ENCODE measurements at places on chromosomes 6 and 20.

GRCh38 chr20:25017257-25017803, 24.8 kb upstream of the APMAP start:
- DNase-seq = no peak

- DNase-seq = no peak
These were observed 124.9 kb upstream of the NRN1 start for GRCh38 chr6:6131492-6132109.

- no peak for DNase-seq
These were observed 78.1 kb upstream of the EZR start for GRCh38 chr6:158897236-158897635.

DNA sequence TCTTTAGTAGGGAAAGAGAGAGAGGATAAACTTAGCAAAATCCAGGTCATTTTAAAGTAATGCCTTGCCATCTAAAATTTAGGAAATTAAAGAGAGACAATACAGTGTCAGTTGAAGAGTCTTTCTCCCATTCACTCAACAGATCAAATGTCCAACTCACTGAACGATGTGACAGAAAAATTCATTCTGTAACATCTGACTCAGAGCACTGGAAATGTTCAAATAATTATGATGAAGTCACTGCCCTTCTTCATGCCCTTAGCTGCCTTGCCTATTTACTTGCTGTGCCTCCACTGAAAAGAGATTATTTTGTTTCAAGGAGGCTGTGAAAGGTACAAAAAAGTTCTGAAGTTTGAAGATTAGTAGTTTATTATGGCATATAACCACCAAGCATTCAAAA, 434.8 kb downstream of the ADGRB3 start:
- no peak for DNase-seq

DNA sequence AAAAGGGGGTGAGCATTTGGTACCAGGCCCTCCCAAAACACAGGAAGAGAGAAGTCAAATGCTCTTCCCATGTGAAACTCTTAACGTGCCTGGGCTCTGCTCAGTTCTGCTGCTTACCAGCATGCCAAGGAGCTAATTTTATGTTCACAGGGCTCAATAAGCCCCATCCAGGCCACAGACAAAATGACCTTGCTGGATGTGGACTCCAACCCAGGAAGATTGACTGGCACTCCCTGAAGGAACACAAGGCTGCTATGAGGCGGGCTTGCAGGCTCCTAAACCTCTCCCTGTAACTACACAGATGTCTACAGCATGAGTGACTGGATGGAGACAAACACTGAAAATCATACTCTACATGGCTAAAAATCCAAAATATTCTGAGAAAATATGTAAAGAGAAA, 50.6 kb downstream of the CHD6 start:
- no peak for DNase-seq

- no peak for DNase-seq
These were observed 80.6 kb upstream of the PAK5 start for GRCh38 chr20:9919271-9920014.

DNA sequence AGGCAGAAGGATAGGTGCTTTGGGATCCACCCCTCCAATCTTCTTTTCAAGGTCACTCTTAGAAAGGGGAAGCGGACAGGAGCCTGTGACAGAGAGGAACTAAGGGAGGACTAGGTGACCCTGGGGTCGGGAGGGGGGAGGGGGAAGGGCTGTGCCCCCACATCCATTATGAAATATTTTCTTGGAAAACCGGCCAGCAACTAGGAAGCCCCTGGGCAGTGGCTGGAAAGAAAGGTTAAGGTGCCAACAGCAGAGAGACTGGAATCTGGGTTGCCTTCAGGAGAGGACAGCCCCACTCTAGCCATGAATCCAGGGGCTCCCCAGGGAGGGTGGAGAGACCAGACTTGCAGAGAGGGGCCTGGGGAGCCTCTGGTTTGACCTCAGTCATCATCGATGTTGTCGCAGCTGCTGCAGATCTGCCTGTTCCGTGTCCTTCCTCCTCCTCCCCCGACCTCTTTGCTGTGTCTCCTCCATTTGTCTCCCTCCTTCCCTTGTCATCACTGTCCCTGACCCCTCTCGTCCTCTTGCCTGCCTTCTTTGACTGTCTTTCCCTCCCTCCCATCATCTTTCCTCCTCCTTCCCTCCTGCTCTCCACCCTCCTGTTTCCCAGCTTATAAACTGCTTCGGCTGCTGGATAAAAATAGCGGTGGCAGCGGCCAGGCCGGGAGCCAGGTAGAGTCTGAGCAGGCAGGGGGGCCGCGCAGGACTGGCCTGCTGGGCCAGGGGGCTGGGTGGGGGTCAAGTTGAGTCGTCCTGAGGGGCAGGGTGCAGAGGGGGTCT, 3.2 kb downstream of the SLC29A1 start:
- DNase-seq = no peak

GRCh38 chr20:49872056-49872455, 43.3 kb downstream of the SPATA2 start:
- no peak for DNase-seq

DNA sequence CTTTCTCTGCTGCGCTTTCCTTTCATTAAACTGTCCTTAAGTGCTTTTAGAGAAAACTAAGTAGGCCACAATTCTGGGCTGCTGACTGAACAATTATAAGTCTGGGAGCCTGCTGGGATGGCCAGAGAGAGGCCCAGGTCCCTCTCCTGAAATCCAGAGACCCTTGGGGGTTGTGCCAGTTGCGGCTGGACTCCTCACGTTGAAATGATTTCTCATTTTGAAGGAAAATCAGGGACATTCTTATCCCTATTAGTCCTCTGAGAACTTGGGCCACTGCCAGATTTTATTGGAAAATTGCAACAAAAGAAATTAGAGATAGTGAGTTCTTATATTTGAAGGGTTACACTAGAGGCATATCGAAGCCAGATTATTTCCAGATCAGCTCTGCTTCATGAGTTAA, 145.1 kb downstream of the CLIC5 start:
- DNase-seq = no peak

- DNase-seq = no peak
These were observed 241.0 kb downstream of the QKI start for GRCh38 chr6:163655217-163656121.

GRCh38 chr6:100101644-100102043, 107.6 kb upstream of the MCHR2 start:
- DNase-seq = no peak

- no peak for DNase-seq
These were observed 13.6 kb downstream of the GLP1R start for GRCh38 chr6:39062014-39062740.

DNA sequence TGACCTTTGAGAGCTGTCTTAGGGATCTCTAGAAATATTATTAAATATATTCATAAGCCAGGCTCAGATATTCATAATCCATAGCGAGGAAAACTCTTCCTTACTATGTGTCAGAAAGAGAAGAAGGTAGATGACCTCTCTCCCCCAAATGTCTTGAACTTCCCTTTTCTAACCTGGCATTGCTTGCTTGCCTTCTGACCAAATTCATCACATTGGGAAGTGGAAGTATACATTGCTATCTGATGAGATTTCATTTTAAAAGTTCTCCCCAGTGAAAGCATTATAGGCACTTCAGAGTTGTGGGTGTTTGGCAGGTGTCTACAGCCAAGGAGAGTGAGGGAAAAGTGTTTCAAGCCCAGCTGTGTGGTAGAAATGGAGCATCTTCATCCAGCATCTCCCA, 197.3 kb downstream of the ZFAND3 start:
- no peak for DNase-seq

DNA sequence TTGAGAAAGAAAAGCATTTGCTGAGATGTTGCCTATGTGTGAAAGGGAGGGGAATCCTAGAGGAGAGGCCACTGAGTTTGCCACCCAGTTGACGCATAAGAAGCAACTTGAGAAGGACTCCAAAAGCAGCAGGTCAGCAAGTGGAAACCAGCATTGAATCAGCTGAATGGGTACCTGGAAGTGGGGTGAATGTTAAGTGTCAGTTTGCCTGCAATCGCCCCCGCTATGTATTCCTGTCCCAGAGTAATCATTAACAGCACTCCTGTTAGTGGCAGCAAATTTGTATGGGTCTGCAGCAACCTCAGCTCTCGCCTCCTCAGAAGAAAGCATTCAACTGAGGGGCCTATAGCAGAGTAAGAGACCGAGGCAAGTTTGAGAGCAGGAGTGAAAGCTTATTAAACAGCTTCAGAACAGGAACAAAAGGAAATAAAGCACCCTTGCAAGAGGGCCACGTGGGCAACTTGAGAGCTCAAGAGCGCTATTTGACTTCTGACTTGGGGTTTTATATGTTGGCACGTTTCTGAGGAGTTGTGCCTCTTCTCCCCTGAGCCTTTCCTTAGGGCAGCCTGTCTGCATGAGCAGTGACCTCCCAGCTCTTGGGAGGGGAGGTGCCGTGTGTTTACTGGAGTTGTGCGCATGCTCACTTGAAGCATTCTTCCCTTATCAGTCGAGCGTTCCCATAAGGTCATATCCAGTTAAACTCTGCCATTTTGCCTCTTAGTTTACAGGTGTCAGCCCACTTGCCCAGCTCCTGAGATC, 122.6 kb upstream of the PHACTR1 start:
- no peak for DNase-seq

- no peak for DNase-seq
These were observed 60.6 kb downstream of the TXLNB start for GRCh38 chr6:139231206-139231605.

GRCh38 chr6:143007646-143008045, 53.0 kb upstream of the AIG1 start:
- DNase-seq = no peak

GRCh38 chr6:133892813-133893691, 4.1 kb downstream of the TCF21 start:
- no peak for DNase-seq

DNA sequence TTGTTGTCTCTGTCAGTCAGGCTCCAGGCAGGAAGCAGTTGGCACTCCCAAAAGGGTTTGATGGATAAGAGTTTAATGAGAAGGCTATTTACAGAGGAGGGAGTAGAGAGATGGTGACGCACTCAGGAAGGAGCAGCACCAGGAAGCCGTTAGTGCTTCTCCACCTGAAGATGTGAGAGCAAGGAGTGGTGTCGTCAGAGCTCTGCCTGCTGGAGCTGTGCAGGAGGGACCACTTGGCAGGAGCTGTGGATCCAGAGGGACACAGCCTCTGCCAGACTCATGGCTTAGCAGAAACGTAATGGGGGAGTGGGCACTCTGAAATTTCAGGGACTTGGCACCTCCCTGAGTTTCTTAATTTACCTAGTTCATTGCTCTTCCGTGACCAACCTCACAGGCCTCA, 16.8 kb downstream of the DAAM2 start:
- no peak for DNase-seq

GRCh38 chr6:113854531-113855499, 2.3 kb upstream of the MARCKS start:
- no peak for DNase-seq

DNA sequence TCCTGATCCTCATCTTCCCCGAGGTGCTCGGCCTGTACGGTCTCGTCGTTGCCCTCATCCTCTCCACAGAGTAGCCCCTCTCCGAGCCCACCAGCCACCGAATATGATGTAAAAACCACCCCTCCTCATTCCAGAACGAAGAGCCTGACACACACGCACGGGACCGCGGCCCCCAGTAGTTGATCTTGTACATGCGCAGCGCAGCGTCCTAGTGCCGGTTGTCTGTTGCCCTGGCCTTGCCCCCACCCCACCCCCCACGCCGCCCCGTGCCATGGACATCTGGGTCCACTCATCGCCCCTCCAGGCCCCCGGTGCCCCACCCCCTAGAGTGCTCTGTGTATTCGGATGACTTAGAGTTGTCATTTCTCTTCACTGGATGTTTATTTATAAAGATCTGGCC, 5.2 kb upstream of the PRPH2 start:
- DNase-seq = no peak

- no peak for DNase-seq
These were observed 100.7 kb downstream of the SGK1 start for GRCh38 chr6:134217105-134217797.

DNA sequence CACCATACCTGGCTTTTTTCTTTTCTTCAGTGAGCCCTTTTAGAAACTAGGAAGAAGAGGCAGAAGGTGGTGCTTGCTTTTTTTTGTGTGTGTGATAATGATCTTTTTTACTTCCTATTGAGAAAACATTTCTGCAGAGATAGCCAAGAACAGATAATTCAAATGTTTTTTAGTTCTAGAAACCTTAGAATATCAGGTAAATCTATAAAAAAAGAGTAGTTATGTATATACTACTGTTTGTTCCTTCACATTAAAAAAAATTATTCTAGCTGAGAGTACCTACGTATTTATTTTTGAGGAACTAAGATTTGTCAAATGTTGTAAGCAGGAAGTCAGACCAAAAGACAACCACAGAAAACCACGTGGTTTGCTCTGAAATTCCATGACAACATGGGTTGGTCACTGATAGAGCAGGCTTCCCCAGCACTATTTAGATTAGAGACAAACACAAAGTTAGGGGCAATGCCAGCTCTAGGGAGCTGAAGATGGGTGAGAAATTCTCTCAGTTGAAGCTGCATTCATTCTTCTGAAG, 12.8 kb downstream of the STK4 start:
- peak; percentile 24 for DNase-seq

DNA sequence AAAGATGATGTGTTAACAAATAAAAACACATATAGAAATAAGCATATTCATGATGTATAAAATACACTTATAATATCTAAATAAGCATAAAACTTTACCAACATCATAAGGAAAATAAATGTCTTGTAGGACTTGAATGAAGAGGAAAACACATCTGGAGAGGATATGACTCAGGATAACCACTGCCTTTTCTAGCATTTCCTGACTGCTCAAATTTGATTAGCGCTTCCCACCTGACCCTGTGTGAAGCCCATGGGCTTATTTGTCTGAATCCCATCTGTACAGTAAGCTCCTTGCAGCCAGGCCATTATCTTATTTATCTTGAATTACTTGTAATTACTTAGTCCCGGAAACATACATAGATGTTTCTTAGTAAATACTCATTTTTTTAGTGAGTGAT, 608.6 kb downstream of the COL12A1 start:
- DNase-seq = no peak

- no peak for DNase-seq
These were observed 1.9 kb upstream of the BLOC1S5 start for GRCh38 chr6:8066108-8066507.

DNA sequence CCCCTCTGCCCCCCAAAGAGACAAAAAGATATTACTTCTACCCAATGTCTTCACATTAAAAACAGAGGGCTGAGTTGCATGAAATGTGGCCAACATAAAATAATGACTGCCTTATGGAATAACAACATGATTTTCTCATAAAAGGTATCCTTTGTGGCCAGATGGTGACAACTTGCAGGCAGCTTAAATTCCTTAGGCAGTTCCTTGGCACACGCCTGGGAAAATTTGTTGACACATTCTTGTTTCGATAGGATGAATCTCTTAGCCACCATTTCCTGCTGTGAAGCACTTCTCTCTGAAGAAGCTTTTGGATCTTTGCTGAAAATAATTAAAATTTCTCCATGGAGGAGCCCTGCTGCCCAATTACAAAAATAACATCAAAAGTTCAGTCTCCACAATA, 109.0 kb upstream of the COL21A1 start:
- DNase-seq = no peak
